Cortex of kidney (tissue), 1 donor: ENCODE measurements at places on chromosomes 1 and 21.

DNA sequence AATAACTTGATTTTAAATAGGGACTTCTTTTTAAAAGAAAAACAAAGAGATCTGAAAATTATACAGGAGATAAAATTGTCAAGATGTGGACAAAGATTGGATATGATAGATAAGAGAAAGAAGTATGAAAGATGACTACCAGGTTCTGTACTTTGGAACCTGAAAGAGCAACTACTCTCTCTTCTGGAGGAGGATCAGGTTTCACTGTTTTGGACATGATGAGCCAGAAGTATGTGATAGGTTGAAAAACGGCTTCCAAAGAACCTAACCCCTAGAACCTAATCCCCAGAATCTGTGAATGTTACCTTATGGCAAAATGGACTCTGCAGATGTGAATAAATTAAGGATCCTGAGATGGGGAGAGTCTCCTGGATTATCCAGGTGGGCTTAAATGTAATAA is 26.2 kb downstream of the RSBN1 start:
- DNase-seq: no peak

GRCh38 chr1:43294761-43295160 is 6.0 kb upstream of the TIE1 start:
- DNase-seq: no peak

DNA sequence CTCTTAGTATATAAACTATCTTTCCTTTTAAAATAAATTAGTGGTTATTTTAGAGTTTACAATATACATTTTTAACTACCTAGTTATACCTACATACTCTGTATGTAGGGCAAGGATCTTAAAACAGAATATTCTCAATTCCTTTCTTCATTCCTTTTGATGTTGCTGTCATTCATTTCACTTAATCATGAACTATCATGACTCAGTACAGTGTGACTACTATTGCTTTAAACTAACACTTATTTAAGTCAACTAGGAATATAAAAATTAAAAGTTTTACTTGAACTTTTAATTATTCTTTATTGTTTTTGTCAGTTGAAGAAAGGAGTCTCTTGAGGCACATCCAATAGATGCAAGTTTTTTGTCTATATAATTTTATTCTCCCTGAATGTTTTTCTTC is 726.4 kb downstream of the BRINP3 start:
- no peak for DNase-seq

DNA sequence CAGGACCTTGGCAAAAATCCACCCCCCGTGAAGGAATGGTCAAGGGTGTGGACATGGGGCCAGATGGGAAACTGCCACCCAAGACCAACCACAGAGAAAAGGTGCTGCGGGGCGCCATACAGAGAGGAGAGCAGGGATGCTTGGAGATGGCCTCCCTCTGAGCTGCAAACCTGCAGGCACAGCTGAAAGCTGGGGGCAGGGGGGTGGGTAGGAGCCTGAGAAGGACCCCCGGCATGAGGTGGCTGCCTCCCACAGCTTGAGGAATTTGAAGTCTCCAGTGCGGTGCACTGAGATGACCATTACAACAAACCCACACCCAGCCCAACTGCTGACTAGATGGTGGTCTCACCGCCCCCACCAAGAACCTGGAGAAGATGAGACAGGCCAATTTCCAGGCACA is 84.8 kb downstream of the WDR4 start:
- no peak for DNase-seq

- no peak for DNase-seq
Measured at GRCh38 chr1:171472183-171472647, 13.1 kb upstream of the PRRC2C start.

- no peak for DNase-seq
Measured at GRCh38 chr21:40575976-40576375, 271.0 kb downstream of the DSCAM start.

- DNase-seq: no peak
Measured at GRCh38 chr1:9438431-9439073, 100.7 kb upstream of the SLC25A33 start.

DNA sequence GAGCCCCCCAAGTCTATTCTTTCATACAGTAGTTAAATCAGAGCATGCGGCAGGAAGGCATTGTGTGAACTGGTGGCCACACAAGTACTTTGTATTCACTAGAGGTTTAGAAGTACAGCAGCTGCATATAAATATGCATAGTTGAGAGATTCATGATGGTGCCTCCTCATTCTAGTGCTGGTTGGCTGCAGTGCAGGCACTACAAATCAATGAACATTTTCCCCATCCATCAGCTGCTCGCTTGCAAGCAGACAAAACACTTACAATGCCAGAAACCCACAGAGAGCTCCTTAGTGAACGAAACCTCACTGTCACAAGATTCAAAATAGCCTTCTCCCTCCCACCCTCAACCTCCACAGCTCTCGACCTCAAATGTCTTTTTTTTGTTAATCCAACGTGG is 726.2 kb downstream of the USP25 start:
- no peak for DNase-seq

DNA sequence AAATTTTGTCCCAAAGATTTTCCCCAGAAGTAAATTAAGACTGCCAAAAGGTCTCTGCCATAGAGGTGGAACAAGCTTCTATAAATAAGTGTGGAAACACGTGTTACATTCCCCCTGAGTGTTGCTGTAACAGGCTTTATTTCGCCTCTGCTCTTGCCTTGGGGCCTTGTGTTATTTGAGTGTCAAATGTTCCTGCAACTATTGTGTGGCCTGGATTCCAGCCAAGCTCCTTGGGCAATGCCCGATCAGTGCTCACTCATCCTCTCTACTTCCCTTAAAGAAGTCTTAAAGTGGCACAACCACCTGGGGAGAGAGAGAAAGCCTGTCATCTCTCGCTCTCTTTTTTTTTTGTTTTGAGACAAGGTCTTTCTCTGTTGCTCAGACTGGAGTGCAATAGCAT is 156.7 kb downstream of the NR5A2 start:
- DNase-seq: no peak

DNA sequence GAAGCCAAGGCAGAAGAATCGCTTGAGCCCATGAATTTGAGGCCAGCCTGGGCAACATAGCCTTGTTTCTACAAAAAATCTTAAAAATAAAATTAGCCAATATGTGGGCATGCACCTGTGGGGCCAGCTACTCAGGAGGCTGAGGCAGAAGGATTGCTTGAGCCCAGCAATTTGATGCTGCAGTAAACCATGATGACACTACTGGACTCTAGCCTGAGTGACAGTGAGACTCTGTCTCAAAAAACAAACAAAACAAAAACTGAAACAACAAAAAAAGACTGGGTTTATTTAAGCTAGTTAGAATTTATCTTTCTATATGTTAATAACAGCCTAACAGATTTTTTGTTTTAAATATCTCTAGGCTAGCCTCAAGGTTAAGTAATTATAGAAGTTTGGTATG is 57.4 kb downstream of the SLC35A3 start:
- no peak for DNase-seq
